Glutamatergic neuron (in vitro differentiated cells): ENCODE measurements at places on chromosomes 3 and 15.

- DNase-seq, result no peak
Observed at GRCh38 chr15:70714015-70714414, 49.3 kb downstream of the UACA start.

- no peak for DNase-seq
Observed at GRCh38 chr15:40266828-40267304, 16.0 kb downstream of the ANKRD63 start.

GRCh38 chr3:158617982-158618875 lies 26.1 kb upstream of the GFM1 start:
- no peak for DNase-seq

DNA sequence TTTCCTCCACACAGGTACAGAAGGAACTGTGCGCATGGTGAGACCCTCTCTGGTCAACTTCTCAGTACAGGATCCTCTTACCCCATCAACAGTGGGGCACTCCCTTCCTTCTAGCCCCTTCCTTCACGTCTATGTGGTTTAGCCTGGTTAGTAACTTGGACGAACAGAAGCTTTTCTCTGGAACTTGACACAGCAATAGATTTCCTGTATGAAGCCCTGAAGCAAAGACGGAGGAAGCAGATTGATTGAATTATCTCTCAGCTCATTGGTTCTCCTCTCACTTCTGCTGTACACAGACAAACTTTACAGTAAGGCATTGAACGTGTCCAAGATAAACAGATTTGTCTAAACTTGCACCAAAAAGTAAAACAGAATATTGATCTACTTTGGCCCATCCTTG lies at the start of gene CD200R1:
Gene CD200R1 (minus strand): TSS at position 210 of the 400 bp plus-strand sequence. CDS start 246 bp downstream, outside the sequence.
- DNase-seq, result no peak

DNA sequence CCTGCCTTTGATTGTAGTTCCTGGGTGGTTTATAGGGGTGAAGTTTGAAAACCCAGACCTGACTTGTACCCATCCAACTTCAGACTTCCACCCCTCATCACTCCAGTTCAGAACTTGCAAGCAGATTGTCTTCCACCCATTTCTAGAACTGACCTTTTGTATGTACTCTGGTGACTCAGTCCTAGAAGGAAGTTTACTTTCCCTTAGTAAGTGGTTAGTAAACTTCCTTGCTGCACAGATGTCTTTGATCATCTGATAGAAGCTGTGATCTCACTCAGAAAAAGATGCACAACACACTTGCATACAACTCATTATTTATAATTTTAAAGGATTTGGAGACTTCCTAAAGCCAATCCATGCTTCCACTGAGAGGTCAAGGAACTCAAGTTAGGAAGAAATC lies 368.0 kb downstream of the MFSD1 start:
- no peak for DNase-seq

- DNase-seq, result no peak
Observed at GRCh38 chr3:21729331-21729730, 21.7 kb downstream of the ZNF385D start.

DNA sequence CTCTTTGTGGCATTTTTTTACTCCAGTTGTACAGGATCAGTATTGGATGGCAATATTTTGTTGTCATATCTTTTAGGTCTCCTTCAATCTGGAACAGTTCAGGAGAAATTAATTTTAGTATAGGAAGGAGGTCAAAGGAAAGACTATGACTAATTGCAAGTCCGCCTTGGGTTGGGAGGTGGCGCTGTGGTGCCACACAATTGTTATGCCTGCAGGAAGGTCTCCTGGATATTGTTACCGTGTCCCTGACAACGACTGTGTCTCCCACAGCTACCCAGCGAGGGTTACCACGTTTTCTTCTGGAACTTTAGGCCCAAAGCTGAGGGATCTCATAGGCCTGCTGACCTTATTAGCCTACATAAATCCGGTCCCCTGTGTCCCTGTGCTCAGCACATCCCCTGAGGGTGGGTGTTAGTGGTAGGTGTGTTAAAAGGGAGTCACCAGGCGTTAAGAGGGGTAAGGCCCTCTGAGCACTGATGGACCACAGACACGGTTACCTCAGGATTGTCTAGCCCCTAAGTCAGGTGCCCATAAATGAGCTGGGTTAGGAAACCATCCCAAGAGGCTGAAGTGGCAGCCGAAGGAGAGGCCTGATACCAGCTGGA lies 31.5 kb downstream of the KCNAB1 start:
- DNase-seq, result peak; percentile 86

DNA sequence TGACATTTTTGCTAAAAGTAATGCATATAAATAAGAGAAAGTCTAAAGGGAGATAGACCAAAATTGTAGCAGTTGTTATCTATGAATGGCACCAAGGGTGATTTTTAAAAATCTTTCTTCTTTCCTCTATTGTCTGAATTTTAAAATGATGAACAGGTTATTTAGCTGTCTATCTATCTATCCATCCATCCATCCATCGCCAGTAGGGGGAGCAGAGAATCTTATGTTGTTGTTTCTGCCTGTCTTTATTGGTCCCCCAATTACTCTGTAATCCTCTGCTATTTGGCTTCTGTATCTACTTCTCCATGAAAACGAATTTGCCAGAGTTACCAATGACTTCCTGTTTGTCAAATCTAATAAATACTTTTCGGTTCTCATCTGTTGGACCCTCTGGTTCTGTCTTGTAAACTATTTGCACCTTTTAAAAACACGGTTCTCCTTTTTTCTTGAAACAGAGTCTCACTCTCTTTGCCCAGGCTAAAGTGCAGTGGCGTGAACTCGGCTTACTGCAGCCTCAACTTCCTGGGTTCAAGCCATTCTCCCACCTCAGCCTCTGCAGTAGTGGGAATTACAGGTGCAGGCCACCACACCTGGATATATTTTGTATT lies 86.0 kb downstream of the ECT2 start:
- peak; percentile 28 for DNase-seq

DNA sequence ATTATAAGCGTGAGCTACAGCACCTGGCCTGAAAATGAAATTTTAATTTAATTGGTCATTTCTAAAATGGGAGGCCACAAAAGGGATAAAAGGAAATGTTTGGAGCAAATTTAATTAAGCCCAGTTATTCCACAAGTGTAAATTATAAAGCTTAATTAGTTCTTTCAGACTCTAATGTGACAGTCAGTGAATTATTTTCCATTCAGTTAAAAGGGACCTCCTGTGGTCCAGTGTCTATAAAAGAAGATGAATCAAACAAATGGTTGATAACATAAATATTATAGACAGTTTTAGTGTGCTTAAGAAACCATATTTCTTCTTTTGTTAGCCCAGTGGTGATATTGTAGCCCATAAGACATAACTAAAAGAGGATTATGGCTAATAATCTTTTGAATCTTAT lies 66.4 kb downstream of the CNOT10 start:
- no peak for DNase-seq

DNA sequence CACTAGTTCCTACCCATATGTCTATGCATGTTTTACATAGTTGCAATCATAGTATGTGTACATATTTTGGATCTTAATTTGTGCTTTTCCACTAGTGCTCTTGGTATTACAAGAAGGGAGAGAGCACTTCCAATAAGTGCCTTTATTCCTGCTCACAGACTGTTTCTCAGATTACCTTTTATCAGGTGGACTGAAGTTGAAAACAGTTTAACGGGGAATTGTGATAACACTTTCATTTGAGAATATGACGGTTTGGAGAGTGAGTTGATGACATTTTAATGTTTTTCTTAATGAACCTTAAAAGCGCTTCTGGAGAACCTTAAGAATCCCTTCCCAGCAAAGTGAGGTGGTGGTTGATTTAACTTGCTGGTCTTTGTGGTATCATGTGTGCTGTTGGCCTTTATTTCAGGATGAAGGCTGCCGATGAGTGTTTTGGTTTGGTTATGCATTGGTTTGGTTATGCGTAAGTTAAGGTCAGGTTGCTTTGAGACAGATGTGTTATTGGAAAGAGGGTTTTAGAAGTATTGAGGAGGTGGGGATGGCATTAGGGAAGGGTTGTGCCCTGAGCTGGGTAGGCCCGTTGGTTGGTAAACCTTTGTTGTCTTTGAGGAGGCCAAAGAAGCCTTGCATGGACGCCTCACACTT lies 2.8 kb downstream of the EDEM1 start:
- DNase-seq, result no peak

DNA sequence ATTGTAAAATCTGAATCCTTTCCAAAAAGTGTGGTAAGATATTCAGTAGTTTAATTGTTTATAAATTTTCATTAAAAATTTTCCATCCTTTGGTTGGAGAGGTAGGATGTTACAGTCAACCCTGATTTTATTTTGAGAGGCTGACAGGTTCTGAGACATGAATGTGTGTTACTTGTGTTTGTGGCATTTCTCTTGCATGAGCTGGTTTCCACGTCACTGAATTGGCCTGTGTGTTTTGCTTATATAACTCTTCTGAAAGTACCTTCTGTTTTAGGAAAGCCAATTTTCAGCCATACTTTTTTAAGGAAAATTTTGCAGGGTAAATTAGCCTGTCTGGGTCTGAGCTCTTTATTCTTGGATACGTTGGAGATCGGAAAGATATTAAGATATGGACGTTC lies 30.7 kb downstream of the PXYLP1 start:
- no peak for DNase-seq

GRCh38 chr15:22827125-22827524 lies 11.3 kb upstream of the NIPA2 start:
- no peak for DNase-seq

DNA sequence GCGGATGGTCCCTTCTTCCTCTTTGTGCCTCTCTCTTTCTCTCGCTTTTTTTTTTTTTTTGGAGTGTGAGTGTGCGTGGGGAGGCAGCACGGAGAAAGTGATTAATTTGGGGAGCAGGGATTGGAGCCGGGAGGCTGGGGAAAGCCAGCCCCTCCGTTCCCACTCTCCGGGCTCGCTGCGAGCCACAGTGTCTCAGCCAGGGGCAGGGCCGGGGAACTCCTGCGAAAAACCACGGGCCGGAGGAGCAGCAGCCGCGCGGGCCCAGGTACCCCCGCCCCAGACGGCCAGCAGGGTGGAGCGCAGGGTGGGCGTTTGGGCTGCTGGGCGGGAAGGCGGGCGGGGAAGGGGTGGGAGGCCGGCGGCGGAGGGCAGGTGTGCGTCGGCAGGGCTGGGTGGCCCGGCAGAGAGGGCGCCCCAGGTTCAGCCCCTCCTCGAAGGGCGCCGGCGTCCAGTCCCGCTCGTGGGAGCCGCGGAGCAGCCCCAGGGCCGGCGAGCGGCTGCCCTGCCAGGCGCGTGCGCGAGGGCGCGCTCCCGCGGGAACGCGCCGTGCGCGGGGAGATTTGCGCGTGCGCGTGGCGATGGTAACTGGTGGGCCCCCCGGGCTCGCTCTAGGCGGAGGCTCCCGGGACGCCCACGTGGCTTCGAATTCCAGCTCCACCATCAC lies 1.4 kb downstream of the CHL1 start:
- peak; percentile 44 for DNase-seq

DNA sequence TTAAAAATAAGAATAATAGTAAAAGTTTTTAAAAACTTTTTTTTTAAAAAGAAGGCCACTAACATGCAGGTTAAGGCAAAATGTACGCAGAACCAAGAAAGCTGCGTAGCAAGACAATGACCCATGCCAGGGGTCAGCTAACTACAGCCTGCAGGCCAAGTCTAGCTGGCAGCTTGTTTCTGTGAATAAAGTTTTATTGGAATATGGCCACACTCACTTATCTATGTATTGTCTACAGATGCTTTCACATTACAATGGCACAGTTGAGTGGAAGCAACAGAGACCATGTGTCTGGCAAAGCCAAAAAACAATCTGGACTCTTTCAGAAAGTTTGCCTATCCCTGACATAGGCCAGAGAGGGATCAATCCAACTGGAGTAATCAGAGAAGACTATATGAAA lies 46.7 kb downstream of the WWTR1 start:
- DNase-seq, result no peak

GRCh38 chr3:10964537-10965167 lies 27.9 kb upstream of the SLC6A1 start:
- DNase-seq, result no peak

DNA sequence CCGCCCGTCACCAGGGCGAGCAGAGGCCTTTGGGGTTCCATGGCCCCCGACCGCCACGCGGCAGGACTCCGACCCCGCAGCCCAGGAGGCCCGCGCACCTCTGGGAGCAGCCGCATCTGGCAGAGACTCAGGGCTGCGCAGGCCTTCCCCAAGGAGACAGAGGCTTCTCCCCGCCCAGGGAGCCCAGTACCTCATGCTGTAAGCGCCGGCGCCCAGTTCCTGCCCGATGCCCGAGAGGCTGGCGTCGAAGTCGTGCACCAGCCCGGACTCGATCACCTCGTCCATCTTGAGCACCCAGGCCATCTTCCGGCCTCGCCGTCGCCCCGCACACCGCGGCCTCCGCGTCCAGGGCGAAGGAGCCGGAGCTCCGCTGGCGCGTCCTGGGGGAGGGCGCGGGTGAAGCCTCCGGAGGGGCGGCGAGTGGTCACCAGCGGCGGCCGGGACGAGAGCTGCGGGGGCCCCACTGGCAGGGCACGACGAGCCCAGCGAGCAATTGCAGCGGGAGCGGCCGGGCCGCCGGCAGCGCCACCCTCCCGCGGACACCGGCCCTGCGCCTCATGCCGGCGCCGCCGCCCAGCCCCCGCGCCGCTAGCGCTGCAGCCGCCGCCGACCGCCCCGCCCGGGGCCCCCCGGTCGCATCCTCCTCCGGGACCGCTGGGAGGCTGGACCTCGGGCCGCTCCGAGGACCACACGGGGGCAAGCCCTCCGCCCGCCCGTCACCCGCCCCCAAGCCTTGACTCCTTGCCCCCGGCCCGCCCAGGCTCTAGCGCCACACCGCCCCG lies 468 bp downstream of the UBP1 start:
- DNase-seq, result peak; percentile 73

DNA sequence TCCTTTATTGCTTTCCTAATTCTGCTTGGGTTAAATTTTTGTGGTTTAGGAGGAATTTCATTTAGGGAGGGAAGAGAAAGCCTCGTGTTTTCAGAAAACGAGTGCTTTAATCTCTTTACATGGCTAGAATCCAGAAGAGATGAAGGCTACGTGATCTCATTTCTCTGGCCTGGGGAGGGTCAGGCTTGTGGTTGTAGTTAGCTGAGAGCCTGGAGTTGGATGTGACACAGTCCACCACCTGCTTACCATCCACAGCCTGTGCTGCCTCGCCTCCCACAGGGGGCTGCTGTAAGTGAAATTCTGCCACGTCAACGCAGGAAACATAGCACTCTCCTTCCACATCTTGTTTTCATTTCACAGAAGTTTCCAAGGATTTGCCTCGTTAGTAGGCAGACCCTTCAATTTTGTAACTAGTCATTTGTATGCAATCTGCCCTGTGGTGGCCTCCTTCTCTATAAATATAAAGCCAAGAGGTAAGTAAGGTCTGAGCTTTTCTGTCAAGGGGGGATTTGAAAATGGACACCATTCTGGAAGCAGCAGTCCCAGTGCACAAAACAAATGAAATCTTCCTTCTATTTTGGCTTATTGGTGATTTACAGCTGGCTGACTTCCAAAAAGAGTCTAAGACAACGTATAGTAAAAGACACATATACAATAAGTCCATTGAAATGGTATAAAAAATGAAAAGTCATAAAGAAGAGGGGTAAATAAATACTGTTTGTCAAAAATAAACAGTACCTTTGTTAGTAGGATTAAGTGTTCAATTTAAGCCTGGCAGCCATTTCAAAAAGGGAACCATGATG lies 3.4 kb downstream of the GXYLT2 start:
- peak; percentile 27 for DNase-seq
